ENCODE measurements at places on chromosomes 1 and 21.

DNA sequence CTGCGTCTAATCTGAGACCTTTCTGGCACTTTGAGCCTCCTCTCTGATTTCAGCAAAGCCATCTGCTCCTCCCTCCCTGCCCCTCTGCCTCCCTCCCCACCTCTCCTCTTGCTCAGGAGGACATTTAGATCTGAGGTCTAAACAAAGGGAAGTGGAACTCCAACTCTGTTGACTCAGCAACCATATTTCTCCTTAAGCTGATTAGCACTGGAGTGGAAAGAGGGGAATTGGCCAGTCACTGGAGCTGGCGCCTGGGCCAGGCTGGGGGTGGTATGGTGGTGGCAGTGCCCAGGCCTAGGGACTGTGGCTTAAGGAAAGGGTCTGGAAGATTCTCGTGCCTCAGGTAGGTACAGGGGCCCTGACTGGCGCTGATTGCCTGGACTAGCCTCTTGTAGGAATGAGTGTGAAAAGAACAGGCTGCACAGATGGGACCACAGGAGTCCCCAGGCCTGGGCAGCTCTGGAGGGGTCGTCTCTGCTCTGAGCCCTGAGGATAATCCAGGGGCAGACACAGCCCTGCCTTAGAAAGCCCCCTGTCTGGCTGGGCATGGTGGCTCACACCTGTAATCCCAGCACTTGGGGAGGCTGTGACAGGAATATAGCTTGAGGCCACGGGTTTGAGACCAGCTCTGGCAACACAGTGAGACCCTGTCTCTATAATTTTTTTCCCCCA lies 11.9 kb downstream of the SH2D2A start:
- no peak for DNase-seq

- DNase-seq: peak; percentile 23
Observed at GRCh38 chr1:8314346-8315280, 3.3 kb upstream of the SLC45A1 start.

- no peak for DNase-seq
Observed at GRCh38 chr1:20362856-20363255, 72.2 kb downstream of the VWA5B1 start.

- DNase-seq: peak; percentile 6
Observed at GRCh38 chr21:38277501-38278131, 20.8 kb downstream of the KCNJ15 start.

DNA sequence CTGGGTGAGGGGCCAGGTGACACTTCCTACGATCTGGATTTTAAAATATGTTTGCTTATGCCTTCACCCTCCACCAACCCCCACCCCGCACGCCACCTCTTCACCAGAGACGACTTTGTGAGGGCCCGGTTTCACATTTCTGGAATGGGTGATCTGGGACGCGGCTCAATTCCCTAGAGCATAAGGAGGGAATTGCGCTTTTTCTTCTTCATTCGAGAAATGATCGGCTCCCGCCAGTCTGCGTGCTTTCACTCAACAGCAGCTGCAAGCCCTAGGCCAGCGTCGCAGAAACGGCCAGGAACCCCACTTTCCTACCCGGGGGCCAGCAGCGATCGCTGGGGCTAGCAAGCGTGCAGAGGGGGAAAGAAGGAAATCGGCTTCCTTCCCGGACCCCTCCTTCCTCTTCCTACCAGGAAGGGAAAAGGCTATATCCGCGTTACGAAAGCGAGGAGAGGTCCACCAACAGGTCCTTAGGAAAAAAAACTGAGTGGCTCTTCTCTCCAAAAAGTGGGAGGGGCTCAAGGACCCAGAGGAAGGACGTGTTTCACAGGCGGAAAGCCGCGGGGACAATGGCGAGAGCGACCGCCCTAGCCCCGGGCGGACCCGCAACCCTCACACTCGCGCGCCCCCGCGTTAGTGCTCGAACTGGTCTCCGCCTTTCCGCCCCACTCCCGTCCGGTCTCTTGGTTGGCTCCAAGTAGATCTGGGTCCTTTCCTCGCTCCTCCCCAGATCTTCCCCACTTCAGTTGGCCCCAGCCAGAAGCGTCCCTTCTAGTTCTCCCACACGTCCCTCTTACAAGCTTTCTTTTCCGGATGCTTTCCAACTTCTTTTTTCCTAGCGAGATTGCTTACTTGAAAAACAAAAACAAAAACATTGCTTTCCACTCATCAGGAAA lies 1.1 kb upstream of the ADAMTS1 start:
- DNase-seq: no peak

DNA sequence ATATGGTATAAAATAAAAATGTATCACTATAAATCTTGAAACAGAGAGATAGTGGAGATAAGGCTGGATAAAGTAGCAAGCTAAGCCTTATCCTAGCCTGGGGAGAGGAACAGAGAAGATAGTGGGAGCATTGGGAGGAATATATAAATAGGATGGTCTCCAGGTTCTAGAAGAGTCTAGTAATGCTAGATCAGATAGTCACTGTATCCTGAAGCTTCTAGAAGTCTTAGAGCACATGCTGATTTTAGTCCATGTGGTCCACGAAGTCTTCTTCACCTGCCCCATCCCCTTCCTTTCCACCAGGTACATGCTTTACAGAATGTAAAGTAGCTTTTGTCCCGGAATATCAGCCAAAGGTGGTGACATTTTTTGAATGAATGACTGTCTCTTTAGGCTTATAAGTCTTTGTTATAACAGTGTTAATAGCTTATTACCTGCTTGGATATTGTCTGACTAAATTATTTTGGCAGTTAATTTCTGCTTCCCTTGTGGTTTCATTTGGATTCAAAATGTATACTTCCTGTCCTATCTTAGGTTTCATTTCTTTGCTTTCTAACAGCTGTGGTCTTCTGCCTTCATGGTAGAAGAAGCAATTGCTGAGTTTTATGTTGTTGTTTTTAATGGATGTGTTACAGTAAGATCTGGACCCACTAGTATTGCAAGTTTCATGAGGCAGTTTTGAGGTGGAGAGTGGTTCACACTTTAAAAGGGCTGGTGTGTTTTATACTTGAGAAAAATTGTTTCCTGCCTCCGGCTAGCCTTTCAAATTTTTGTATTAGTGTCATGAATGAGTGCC lies 5.9 kb downstream of the SMG7 start:
- DNase-seq: no peak

- DNase-seq: no peak
Observed at GRCh38 chr1:159999204-159999603, 32.6 kb downstream of the PIGM start.

GRCh38 chr1:201559679-201560162 lies 20.8 kb downstream of the NAV1 start:
- peak; percentile 52 for DNase-seq

DNA sequence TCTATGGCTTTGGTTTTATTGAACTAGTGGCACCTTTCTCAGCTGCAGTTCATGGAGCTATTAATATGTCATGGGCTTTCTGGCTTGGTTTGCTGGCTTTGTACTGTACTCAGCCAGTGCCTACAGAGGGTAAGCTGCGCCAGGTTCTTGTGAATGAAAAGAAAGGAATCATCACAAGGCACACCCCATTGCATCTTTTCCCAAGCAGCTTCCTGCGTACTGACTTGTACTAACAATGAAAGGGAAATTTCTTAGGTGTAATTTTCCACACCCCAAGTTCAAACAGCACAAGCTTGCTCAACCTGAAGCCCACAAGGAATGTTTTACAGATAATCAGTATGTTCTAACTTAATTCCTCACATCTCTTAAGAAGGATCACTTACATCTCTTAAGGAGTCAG lies 78.0 kb upstream of the TNFSF18 start:
- no peak for DNase-seq

GRCh38 chr1:78375996-78376395 lies 114.8 kb upstream of the PTGFR start:
- DNase-seq: no peak

- DNase-seq: no peak
Observed at GRCh38 chr1:66712839-66713238, 39.4 kb upstream of the DYNLT5 start.

GRCh38 chr1:245956225-245956624 lies 550.9 kb downstream of the SMYD3 start:
- peak; percentile 11 for DNase-seq

GRCh38 chr1:24635195-24635843 lies 7.8 kb upstream of the SRRM1 start:
- peak; percentile 1 for DNase-seq

- DNase-seq: no peak
Observed at GRCh38 chr21:33618407-33618806, 23.1 kb downstream of the CRYZL1 start.

DNA sequence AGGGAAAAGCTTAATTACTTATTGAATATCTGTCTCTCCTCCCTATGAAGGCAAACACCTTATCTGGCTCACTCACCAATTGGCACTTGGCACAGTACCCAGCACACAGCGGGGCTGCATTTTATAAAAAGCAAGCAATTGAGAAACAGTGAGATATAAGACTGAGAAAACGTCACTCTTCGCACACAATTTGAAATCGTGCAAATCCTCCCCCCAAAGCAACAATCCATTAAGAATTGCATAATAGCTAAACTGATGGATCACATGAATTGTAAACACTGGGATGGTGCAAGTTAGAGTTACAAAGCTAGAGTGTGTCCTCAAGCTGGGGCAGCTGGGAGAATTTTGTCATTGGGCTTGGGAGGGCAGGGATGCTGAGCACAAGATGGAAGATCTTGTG lies 27.1 kb downstream of the PRDX6 start:
- no peak for DNase-seq

DNA sequence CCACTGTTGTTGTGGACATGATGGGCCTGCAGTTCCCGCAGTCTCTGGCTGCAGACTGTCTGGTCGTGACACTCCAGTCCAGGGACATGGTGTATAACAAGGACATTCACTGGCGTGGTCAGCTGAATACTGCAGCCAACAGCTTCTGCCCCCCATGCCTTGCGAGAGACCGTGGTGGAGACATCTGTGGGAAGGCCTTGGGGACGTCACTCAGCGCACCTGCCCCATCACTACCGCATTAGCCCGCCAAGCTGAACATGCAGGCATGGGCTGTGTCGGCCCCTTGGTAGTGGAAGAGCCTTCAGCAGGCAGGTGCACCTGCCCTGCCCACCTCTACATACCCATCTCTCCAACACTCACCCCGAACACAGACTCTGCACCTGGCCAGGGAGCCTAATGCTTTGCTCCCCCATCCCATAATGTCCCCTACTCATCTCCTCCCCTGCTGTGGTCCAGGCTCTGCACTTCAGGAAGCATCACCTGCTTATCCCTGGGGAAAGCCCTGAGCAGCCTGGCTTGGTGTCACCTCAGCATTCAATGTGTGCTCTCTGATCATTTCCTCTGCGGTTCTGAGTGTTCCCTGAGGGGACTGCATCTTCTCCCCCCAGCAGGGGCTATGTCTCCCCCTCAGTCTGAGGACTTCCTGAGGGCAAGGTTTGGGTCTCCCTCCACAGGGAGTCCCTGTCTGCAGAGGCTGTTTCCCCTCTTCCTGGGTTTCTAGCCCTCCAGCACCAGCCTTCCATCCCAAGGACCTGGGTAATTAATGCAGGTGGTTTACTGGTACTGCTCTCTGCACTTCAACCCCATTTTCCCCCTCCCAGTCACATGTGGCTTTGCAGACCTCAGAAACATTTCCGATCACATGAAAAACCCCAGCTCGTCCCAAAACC lies 3.2 kb downstream of the PGLYRP4 start:
- no peak for DNase-seq

DNA sequence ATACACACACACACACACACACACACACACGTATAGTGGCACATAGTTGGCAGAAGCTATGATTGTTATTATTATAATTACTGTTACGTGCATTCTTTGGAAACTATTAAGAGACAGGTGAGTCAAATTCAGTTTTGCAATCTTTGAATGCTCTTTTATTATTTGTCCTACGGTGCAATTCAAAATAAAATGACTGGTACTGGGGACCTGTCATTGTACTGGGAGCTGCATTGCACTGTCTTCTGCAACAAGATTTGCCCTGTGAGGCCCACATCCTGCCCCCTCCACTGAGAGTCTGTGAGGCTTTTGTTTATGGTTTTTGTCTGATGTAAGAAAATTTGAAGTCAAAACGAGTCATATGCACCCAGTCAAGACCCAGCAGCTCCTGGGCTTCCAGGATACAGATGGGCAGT lies 1.9 kb downstream of the LY9 start:
- DNase-seq: peak; percentile 29
